ENCODE measurements at places on chromosomes 16 and 17.

GRCh38 chr16:65832679-65833078, 533.8 kb upstream of the CDH5 start:
- DNase-seq: no peak

GRCh38 chr17:17467016-17467415, 9.8 kb upstream of the MED9 start:
- no peak for DNase-seq

- no peak for DNase-seq
These were observed 197.8 kb upstream of the CHMP6 start for GRCh38 chr17:80793851-80794267.

DNA sequence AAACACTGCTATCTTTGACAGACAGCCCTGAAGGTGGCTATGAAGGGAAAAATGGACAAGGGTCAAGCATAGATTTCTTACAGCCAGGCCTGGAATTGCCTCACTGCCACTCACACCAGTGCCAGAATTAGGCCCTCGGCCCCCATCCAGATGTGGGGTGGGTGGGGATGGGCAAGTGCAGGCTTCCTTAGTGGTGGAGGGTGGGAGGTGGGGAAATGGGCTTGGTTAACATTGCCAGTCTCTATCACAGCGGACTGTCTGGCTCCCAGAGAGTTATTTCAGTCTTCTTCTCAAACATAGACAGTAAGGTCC, 24.9 kb downstream of the B9D1 start:
- no peak for DNase-seq

GRCh38 chr16:14635395-14636165, 2.8 kb downstream of the BFAR start:
- DNase-seq: no peak

GRCh38 chr16:83977056-83977815, 9.2 kb downstream of the NECAB2 start:
- DNase-seq: no peak

- no peak for DNase-seq
These were observed 11.9 kb downstream of the NFATC3 start for GRCh38 chr16:68097088-68097487.

GRCh38 chr16:4361944-4362311, 9.7 kb upstream of the VASN start:
- DNase-seq: no peak

GRCh38 chr17:77466140-77466539, 325.4 kb downstream of the SEC14L1 start:
- no peak for DNase-seq

DNA sequence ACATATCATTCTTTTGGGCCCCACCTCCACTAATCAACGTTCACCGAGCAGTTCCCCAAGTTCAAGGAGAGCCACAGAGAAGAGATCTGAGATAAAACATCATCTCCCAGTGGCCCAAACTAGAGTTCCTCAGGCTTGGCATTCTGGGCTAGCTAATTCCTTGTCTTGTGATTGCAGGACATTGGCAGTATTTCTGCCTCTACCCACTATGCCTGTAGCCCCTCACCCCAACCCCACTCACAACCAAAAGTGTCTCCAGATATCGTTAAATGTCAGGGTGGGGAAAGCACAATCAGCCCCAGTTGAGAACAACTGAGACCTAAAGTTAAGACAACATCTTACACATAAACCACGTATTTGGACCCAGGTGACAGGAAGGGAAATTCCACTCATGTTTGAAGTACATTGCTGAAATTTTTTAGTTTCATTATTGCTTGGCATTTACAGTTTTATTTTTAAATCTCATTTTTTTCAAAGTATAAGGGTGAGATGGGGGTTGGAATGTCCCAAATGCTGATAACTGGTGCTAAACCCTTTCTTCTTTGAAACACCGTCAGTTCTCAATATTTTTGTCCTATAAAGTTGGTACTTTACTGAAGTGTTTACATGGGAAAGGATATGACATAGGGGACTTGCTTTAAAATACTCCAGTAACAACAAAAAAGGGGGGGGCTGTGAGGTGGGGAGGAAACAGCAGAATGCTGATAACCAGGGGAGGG, 13.6 kb downstream of the ZC3H7A start:
- no peak for DNase-seq

GRCh38 chr17:30275911-30276310, 15.8 kb downstream of the BLMH start:
- DNase-seq: no peak

GRCh38 chr16:65728652-65729051, 606.8 kb upstream of the CDH11 start:
- DNase-seq: no peak

GRCh38 chr16:19294156-19294649, 8.7 kb downstream of the CLEC19A start:
- no peak for DNase-seq

GRCh38 chr16:52499060-52499440, 47.9 kb downstream of the TOX3 start:
- no peak for DNase-seq

GRCh38 chr16:75256059-75256571, 4.7 kb upstream of the BCAR1 start:
- DNase-seq: no peak

- no peak for DNase-seq
These were observed 18.8 kb upstream of the RBL2 start for GRCh38 chr16:53415504-53415903.

GRCh38 chr17:6536566-6537065, 19.7 kb downstream of the PITPNM3 start:
- DNase-seq: no peak

- no peak for DNase-seq
These were observed 5.5 kb upstream of the SAMD14 start for GRCh38 chr17:50135316-50136095.

DNA sequence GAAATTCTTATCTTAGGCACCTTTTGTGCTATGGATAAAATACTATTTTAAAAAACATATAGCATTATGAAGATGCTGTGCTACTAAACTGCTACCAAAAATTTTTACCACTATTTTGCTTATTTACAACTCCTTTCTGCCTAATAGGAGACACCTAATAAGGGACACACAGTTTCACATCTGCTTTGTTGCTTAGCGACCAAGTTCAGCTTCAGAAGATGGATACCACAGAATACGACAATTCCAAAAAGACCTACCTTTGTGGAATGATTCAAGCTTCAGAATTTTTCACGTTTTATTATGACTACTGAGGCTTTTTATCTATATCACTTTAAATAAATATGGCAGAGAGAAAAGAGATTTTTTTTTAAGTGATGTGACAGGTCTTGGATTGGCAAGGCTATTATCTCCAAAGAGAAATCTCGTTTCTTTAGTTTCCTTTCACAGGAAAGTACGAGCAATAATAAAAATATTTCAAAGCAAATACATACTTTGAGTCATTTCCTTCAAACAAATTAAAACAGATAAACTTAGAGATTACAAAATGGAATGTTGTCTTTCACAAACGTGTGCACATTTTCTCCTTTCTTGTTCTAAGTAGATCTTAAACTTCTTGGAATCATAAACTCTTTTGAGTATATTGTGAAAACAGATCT, 35.4 kb downstream of the SPAG9 start:
- DNase-seq: no peak

DNA sequence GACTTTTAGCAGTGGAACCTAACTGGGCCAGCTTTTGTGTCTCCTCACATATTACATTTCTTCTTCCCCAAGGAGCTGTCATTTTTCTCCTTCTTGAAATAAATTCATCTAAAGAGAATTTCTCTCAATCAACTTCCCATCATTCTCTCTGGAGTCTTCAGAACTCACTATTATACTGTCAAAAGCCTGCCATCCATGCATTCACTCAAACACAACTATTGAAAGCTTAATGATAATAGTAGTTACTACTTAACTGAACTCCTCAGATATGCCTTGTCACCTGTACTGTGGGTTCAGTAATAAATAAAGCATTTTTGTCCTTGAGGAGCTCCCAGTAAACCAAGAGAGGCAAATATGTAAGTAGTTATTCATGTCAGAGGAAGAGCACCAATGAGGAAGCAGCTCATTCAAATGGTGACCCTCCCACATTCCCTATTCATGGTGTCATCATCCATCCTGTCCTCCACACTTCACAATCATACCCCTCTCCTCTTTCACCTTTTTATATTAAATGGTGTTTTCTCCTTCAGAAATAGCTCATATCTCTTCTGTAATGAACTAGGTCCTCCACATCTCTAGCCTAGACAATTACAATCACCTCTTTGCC, 162.6 kb downstream of the CA10 start:
- no peak for DNase-seq

DNA sequence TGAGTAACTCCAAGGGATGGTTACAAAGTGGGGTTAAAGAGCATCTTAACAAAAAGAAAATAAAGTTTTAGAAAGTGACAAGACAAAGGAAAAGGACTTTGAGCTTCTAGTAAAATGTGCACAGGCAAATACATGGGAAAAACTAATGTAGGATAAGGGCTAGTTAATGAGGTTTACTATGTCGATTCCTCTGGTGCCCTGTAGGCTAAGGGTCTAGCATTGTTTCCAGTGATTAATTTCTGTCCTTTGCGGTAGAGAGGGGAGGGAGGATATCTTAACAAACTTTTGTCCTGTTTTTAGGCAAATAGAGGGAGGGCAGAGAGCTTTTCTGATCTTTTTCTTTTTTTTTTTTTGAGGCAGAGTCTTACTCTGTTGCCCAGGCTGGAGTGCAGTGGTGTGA, 96.6 kb upstream of the SIAH1 start:
- DNase-seq: no peak

DNA sequence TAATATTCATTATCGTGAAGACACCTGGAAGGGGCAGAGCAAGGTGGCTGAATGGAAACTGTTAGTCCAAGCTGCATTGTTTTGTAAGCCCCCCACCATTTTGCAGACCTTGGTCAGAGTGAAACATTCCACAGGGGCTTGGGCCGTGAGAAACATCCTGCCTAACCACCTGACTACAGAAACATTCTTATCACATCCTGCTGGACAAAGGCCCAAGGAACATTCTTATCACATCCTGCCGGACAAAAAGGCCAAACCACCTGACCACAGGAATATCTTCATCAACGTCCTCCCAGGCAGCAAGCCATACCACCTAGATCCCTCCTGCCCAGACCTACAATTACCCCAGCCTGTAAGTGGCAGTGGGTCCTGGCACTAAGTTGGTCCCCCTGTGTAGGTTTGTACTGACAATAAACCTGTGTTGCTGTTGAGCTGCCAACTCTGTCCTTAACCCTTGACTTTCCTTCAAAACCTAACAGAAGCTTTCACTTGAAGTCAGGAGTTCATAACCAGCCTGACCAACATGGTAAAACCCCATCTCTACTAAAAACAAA, 19.6 kb downstream of the ATF7IP2 start:
- DNase-seq: no peak

- no peak for DNase-seq
These were observed 57.2 kb upstream of the ALOX12 start for GRCh38 chr17:6938637-6939036.

- no peak for DNase-seq
These were observed 38.5 kb upstream of the MYOCD start for GRCh38 chr17:12627177-12627629.

- no peak for DNase-seq
These were observed 6.4 kb upstream of the SRCAP start for GRCh38 chr16:30692396-30693064.

GRCh38 chr16:25788637-25789036, 96.9 kb downstream of the HS3ST4 start:
- no peak for DNase-seq

DNA sequence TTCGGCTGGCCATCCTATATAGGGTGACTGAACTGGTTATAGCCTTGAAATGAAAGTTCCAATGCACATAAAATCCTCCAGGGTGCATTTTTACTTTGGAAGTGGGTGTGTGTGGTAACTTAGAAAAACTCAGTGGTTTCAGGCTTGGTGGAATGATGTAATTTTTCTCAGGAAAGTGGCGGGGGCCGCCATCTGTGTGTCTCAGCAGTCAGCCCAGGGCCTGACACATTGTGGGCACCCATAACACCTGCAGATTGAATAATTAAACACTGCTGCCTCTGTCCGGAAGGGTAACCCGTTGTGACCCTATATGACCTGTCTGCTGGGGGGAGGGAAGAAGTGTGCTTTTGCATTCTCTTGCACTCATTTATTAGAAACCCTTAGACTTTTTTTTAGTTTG, 2.2 kb upstream of the PDP2 start:
- DNase-seq: no peak

- no peak for DNase-seq
These were observed 22.6 kb upstream of the MPHOSPH6 start for GRCh38 chr16:82192665-82193064.

DNA sequence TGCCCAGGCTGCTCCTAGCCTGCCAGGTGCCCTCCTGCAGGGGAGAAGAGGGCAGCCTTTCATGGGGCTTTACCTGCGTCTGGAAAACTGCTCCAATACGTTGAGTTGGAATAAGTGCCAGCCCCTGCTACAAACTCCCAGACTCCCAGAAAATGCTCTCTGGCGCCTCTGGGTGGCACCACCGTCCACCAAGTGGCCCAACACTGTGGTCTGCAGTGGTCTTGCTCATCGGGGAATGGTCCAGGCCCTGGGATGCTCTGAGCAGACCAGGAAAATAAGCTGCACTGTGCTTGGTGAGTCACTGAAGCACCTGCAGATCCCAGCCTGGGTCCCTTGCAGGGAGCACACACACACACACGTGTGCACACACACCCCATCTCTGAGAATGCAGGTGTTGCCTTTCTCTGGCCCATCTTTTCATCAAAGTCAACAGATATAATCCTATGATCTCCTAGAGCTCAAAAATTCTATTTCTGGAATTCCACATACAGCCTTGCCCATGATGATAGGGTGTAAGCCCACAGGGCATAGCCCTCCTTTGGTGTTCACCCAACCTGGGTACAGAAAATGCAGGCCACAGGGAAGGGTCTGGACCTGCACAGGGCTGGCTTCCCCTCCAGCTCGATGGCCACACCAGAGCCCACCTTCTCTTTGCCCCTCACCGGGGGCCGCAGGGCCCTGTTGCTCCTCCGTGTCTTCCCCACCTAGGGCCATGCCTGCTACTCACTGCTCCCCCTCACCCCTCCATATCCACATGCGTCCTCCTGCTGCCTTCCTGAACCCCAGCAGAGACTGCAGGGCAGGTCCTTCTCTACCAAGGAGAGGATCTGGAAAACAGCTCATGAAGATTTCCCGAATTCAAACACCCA, 20.5 kb downstream of the CDIP1 start:
- DNase-seq: no peak

- DNase-seq: no peak
These were observed 79.6 kb upstream of the HS3ST2 start for GRCh38 chr16:22734368-22734767.
